ENCODE measurements at places on chromosomes 7 and 10.

GRCh38 chr7:137970253-137970975 lies 31.5 kb downstream of the CREB3L2 start:
- DNase-seq: peak; percentile 42

DNA sequence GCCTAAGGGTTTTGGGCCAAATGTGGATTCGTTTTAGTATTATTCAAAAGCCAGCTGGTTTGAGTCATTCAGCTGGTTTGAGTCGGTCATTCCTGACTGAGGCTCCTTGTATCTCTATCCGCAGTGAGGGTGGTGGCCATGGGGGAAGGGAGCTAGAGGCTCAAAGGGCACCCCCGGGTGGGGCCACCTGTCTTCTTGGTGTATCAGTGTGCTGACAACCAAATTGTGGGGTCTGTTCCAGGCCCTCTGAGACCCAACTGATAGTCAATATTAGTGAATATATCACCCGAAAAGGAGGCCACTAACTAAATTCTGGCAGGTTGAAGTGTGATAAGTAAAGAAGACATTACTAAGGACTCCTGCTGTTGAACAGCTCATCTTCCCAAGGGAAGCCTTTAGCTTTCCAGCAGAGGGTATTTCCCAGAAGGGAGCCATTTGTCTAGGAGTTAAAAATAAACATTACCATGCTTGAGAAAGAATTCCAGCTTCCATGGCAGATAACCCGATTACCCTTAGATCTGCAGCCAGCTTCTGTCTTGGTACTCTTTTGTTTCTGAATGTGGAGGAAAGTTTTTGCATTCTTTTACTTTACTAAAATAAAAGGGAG lies 29.9 kb upstream of the DDX50 start:
- DNase-seq: peak; percentile 5

DNA sequence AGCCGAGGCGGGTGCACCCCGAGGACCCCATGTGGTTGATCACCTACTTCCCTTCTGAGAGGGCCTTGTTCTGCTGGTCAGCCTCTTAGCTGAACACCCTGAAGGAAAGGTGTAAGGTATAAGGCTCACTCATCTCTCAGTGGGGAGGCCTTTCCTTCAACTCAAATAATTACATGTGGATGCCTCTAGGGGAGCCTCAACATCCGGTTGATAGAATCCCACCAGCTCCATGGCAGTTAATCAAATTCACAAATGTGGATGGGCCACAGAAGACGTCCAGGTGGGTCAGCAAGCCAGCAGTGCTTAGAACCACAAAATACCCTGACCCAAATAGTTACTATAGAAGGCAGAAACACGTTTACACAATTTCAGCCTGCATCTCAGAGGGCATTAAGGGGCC lies 37.7 kb upstream of the ZNF32 start:
- no peak for DNase-seq

DNA sequence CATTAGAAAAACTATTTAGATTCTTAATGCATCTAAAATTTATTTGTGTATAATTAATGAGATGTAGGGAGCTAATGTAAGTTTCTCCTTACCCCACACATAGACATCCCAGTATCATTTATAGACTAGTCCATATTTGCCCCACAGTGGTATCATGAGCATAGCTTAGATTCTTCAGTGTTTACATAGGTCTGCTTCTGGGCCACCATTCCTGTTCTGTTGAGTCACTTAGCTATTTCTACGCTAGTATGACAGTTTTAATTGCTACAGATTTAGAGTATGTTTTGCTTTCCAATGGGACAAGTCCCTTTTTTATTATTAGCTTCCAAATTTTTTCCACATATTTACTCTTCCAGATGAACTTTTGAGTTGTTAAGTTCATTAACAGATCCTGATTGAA lies 69.4 kb downstream of the MCMBP start:
- DNase-seq: no peak

DNA sequence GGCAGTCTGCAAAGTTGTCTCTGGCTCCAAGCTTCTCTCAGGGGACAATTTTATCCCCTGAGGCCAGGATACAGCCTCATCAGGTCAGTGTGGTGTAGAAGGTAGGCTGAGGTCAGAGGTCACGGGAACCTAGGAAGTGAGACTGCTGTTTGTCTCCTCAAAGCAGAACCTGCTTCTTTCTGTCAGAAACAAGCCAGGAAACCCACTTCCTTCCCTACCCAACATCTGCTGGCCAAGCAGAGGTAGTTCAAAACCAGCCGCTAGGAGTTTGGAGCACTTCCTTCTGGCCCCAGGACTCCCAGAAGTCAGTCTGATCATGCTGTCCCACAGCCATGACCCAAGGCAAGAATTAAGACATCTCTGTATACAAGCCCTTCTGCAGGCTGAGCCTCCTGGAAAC lies 12.2 kb downstream of the CLRN3 start:
- no peak for DNase-seq
